Transverse colon (tissue), 4 donors: ENCODE measurements at places on chromosomes 7 and 10. TPM values are rescaled to one million over a fixed set of nuclear protein-coding genes. Genes with fewer than 3 reads are reported as not detected.

ANXA8L1 gene
- not detected for total RNA-seq

SPDYE6 gene
- total RNA-seq, result not detected

DNA sequence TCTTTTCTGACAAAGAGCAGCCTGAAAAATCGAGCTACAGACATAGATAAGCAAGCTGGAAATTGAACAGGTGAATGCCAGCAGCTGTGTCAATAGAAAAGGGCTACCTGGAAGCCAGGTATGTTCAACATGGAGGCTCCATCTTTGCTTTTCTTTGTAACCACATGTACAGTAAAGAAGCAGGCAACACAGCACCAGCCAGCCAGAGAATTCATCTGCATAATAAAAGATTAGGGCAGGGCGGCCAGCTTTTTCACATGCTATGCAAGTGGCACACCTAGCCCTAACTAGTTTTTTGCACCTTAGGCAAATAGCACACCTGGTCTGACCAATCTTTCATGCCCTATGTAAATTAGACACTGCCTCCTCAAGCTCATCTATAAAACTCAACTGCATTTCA is 25.7 kb downstream of the COG5 start:
- no peaks in the 10 kb centered on the region for H3K27me3 ChIP-seq
- DNase-seq, result peak; percentile 29
- peaks cover 18% of the 10 kb centered on the region for H3K36me3 ChIP-seq

- H3K4me3 ChIP-seq, result no peak overlapping the region
- no peak for DNase-seq
- H3K27me3 ChIP-seq, result no peaks in the 10 kb centered on the region
- no peaks in the 10 kb centered on the region for H3K36me3 ChIP-seq
Measured at GRCh38 chr7:30831227-30831626, 60.0 kb downstream of the MINDY4 start.
